ENCODE measurements at places on chromosomes 1 and 21.

DNA sequence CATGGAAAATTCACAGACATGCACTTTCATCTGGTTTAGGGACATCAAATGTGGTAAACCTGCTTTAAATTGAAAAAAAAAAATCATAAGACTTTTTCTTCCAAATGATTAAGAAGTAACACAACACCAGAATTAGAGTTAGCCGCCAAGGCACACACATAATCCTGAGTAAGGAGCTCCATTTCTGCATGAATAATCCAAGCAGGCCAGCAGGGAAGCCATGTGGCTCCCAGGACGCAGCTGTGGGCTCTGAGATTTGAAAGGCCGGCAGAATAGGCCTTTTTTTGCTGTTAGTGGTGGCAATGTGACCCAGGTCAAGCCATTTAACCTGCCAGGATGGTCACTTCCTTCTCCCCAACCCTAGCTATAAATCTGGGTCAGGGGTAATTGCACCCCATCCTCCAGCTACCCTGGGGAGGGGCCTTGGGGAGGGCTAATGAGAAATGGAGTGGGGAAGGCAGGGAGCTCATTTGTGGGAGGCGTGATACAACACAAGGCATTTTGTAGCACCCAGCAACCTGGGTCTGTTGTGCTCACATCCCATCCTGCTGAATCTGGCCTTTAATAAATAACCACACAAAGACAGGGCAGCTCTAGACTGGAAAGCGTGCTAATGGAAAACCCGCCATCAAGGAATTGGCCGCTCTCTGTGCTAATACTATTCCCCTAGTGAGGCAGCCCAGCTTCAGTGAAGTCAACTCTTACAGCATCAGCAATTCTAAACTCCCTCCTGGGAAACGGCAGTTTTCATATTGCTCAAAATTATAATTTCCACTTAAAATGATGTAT lies 178.5 kb downstream of the RHOU start:
- no peak for DNase-seq

DNA sequence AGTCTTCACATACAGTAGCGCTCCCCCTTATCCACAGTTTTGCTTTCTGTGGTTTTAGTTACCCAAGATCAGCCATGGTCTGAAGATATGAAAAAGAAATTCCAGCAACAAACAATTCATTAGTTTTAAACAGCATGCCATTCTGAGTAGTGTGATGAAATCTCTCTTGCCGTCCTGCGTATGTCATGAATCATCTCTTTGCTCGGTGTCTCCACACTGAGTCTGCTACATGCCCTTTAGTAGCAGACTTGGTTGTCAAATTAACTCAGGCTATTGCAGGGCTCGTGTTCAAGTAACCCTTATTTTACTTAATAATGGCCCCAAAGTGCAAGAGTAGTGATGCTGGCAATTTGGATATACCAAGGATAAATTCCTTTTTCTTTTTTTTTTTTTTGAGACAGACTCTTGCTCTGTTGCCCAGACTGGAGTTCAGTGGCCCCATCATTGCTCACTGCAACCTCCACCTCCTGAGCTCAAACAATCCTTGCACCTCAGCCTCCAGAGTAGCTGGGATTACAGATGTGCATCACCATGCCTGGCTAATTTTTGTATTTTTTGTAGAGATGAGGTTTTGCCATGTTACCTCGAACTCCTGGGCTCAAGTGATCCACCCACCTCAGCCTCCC lies 22.6 kb downstream of the PHACTR4 start:
- DNase-seq: no peak

- DNase-seq: peak; percentile 16
Measured at GRCh38 chr1:114524944-114525343, 13.9 kb upstream of the TRIM33 start.

DNA sequence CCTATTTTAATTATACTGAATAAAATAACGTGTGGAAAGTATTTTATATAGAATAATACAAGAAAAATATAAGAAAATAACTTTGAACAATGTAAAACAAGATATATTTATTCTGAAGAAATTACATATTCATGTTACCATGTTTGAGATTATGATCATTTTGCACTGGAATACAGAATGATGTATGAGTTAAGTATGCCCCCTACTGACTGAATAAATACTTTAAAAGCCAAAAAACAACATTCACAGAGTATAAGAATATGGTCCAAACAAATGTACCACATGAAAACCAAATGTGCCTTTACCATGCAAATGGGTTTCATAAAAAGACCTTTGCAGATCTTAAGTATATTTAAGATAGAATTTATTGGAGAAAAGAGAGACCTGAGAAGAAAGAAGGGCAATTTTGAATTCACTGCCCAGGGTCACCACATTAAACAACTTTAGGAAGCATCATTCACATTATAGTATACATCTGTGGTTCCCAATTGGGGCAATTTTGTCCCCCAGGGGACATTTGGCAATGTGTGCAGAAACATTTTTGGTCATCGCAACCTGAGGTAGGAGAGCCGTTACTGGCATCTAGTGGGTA lies 136.6 kb upstream of the GFI1 start:
- peak; percentile 40 for DNase-seq

DNA sequence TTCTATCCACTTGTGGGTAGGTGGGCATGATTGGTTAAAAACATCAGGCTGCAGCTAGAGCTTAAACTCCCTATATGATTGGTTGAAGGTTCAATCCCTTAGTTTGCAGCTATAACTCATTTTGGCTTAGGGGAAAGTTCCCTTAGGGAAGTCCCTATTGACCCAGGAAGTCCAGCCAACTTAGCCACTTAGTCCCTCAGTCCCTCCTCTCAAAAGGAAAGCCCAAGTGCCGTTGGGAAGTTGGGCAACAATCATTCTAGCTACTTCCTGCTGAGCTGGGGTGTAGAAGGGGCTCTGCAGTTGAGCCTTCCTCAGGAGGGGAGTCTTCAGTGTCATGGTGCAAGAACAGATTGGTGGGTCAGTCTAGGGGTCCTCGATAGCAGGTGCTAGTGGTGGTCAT lies 12.2 kb downstream of the MSTO1 start:
- DNase-seq: no peak

DNA sequence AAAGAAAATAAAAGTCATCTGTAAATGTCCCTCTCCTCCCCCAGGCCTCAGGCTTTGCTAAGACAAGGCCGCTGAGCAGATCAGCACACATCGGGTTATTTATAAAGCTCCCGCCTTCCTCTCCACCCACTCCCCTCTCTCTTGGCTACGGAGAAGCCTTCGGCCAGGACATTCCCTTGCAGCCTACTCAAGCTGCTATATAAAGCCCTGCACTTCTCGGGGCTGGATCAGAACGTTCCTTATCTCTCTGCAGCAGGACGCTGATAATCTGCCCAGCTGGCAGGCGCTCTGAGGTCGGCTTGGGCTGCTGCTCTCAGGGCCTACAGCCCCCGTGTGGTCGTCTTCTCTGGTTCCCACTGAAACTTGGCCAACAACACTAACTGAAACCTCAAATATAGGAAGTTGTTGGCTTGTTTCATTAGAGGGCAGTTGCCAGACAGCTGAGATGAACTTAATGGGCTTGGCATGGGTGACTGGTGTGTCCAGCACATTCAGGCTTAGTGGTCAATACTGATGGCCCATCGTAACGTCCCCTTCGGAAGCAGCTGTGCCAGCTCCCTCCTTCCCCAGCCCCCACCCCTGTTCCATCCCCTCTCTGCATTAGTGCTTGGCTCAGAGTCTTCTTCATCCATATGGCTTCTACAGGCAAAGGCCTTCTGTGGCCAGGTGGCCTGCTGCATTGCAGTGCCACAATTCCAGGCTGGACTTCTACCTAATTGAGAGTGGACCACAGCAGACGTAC lies 64.6 kb downstream of the IER5 start:
- DNase-seq: no peak

GRCh38 chr1:201718346-201719202 lies 110.4 kb upstream of the IPO9 start:
- no peak for DNase-seq

- DNase-seq: no peak
Measured at GRCh38 chr1:232585486-232585885, 44.4 kb downstream of the SIPA1L2 start.

DNA sequence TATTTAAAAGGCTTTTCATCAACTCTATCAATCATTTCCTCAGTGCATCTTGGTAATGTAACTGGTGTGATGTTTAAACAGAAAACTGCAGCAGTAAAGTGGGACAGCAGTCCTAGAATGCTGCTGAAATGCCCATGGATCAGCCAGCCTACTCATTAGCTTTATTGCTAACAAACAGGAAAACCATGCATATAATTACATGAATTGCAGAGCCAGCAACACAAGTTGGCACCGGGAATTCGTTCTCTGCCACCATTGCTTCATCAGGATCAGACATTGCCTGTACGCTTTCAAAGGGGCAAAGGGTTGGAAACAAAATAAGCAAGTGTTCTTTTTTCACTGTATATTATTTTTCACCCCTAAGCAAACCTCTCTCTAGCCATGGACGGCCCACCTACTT lies 276.2 kb upstream of the LRRC7 start:
- no peak for DNase-seq

DNA sequence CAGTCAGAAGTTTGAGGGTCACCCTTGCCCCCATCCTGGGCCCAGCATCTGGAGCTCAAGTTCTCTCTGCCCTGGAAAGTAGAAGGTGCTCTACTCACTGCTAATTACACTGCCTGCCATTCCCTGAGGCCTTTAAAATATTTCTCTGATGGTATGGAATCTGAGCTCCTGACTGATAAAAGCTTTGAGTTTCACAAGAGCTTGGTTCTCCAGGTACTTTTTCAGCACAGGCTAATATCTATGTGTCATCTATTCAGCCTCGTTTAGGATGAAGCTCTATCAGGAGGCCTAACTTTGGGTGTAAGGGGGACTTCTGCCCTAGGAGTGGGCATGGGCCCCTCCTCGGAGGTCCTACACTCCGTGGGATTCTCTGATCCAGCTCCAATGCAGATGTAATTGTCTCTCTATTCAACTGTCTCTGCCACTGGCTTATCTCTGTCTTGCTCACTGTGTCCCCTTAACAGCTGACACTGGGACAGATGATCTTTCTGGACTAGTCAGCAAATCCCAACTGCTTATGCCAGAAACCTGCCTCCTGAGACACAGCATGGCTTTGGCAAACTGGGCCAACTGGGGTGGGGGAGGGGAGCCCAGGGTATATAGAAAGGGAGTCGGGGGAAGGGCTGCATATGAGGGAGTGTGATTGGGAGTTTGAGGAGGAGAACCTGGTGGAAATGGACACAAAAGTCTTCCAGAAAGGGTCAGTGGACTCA lies 104.2 kb upstream of the GADD45A start:
- no peak for DNase-seq

DNA sequence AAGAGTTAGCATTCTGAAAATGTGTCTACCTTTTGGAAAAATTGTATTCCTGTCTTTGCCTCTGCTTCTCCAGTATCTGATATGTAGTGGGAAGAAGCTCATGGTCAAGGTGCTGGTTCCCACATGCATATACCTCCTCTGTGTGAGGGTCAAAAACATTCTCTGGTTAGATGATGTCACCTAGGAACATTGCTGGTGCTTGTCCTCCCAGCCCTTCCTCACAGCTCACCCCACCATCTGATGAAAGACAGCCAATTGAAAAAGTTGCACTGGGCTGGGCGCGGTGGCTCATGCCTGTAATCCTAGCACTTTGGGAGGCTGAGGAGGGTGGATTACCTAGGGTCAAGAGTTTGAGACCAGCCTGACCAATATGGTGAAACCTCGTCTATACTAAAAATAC lies 154.4 kb downstream of the NR5A2 start:
- DNase-seq: no peak

DNA sequence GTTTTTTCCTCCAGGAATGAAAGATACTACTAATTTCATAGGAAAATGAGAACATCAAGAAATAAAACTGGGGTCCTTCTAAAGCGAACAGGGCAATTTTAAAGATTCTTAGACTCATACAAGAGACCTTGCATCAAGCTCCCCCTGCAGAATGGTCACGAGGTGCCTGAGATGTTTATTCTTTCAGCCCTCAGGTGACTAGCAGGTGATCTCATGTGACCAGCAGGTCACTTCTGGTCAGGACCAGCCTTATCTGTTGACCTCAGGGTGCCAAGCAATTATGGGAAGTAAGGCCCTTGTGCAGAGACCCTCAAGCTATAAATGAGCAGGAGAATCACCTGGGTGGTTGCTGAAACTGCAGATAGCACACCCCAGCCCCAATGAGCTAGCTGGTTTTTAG lies 20.6 kb upstream of the TMEM51 start:
- no peak for DNase-seq

GRCh38 chr1:59657873-59658465 lies 156.8 kb upstream of the HOOK1 start:
- no peak for DNase-seq

DNA sequence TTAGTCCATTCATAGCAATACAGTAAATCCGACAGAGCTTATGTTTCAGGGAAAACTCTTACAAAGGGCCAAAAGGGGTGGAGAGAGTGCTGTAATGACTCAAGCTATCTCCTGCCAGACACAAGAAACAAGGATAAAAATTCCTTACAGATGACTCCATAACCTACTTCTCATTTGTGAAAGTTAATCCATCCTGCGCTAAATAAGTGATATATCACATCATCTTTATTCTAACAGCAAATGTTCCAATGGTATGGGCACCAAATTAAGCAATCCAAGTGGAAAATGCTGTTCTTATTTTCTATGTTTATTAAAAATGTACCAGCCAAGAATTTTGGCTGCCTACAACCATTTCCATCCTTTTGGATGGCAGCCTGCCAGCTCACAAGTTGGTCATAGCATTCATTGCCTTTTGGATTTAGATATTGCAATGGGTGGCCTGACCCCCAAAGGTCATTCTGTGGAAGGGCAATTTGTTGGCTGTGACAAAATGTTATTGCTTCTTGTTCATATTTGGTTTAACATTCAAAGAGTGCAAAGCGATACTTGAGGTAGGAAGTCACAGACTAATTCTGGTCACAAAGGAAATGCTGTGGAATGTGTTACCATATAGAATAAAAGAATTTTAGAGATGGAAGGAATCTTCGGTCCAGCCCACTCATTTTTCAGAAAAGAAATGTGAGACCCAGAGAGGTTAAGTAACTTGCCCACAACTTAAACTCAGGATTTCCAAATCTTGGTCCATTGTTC lies 2.8 kb upstream of the ENAH start:
- peak; percentile 3 for DNase-seq

DNA sequence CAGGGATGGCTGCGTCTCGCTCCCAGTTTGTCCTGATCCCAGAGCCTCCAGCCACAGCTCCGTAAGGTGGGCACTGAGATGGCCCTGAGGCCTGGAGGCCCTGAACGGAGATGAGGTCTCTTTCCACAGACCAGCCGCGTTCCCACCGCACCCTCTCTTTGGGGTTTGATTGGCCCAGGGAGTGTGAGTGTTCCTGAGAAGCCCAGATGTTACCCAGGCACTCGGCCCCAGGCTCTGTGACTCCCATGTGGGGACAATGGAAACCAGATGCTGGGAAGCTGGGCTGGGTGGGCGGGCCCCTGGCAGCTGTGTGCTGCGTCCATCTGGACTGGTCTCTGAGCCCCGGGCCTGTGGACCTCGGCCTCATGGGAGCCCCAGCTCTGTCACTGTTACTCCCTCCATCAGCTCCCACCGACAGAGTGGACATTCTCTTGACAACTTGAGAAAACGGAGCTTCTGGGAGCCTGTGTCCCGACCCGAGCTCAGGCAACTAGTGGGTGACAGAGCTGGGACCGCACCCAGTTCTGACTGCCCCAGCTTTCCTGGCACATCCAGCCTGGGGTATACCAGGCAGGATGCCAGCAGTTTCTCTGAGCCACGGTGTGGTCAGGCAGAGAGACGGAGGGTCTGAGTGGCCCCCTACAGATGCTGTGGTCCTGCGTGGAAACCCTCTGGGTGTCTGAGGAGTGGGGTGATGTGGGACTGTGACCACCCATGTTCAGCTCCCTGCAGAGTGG lies 9.8 kb upstream of the COL6A1 start:
- no peak for DNase-seq
